ENCODE measurements at places on chromosomes 2 and 18.

- peak; percentile 40 for DNase-seq
Measured at GRCh38 chr2:85694052-85695025, at the start of gene GNLY. Gene GNLY, plus strand, starts transcription at chr2:85694358. Its CDS starts 61 bp downstream, at chr2:85694419.

DNA sequence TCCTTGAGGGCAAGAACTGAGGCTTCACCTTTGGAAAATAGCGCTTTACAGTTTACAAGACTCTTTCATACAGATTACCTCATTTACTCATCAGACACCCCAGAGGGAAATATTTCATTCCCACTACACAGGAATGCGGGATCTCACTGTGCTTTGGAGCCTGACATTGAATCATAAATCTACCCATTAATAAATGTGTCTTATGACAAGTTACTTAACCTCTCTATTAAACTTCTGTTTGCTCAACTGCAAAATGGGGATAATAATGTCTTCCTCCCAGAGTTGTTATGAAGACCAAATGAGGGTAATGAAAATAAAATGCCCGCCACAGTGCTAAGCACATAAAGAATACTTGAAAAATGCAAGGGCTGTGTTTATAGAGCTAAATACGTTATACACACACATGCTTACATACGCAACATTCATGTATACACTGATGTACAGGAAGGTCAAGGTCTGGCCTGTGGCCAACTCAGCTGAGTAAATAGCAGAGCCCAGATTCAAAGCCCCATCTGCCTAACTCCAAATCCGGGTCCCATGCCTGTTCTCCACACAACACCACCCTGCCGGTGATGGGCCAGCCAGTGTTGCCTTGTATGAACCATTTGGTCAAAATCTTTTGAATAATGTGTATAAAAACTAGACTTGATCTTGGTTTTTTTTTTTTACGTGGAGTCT lies 77.8 kb upstream of the STPG4 start:
- DNase-seq = no peak

- DNase-seq = no peak
Measured at GRCh38 chr2:12918835-12919445, 202.2 kb downstream of the TRIB2 start.

- DNase-seq = no peak
Measured at GRCh38 chr2:16115291-16115690, 174.9 kb downstream of the MYCN start.

- no peak for DNase-seq
Measured at GRCh38 chr2:33665039-33665438, 65.9 kb upstream of the FAM98A start.

DNA sequence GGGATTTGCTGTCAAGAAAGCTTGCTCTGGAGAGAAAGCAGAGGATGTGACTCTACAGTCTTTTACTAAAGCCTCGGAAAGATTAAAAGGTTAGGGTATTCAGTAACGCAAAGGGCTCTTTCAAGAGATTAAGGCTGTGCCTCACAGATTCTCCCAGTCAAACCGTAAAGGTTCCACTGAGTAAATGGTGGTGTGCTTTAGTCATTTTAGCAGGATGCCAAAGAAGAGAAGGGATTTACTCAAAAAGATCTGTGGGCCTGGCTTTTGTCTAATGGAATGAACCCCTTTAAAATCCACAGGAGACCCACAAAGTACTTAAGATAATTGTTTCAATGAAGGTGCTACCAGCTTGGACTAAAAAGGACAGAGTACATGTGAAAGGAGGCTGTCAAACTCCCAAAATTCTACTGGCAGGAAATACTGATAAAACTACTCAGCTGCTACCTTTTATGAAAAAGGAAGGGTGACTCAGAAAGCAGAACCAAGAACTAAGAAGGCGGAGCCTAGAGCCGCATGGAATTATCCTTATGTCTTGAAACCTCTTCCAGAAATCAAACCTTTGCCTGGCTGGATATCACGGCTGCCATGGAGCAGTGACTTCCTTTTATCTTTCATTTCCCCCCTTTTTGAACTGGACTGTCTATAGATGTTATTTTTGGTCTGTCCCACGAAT lies 670.2 kb upstream of the ZEB2 start:
- DNase-seq = no peak

DNA sequence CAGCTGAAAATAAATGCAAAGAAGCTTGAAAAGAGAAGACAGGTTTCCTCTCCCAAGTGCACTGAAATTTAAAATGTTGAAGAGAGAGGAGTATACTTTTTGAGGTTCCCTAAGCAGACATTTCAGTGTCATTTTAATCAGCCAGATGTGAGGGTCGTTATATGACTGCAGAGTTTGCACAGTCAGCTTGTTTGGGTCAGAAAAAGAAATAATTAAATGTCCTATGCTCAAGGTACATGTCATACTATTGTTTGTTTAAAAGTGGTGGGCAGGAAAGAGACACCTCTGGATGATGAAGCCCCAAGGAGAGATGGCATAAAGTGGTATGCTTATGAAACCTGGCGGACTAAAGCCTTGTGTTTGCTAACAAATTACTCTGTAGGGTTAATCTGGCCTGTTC lies 55.2 kb downstream of the CCDC85A start:
- no peak for DNase-seq

GRCh38 chr2:40256649-40257048 lies 195.2 kb downstream of the SLC8A1 start:
- DNase-seq = no peak
